ENCODE measurements at places on chromosomes 2 and 18.

DNA sequence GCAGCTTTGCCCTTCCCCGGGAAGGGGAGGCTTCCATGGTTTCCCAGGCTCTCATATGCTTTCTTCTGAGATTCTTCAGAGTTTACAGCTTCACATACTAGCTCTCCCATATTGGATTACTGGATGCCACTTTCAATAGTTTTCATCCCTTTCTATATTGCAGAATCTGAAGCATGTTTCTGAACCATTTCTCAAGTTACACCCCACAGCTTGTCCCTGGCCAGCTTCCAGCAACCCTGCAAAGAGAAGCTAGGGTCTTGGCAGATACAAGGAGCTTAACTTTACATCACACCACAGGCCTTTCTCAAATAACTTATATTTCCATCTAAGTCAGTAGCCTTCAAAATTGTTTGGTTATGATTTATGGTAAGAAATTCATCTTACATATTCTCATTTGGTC, 39.6 kb downstream of the LHCGR start:
- no peak for DNase-seq

DNA sequence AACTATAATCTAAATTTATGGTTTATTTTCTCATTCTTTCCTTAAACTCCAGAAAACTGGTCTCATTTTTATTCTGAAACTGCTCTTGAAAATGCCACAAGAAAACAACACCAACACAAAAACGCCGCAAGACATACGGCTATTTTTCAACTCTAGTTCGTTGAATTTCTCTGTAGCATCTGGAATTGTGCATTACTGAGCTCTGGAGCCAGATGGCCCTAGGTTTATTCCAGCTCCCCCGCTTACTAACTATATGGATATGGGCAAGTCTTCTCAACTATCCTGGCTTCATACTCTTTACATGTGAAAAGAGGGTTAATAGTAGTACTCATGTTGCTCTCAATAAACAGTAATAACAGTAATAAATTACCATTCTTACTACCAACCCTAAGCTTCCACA, 19.9 kb downstream of the FAM98A start:
- no peak for DNase-seq

- DNase-seq, result no peak
These were observed 63.2 kb downstream of the DLGAP1 start for GRCh38 chr18:4391859-4392258.

- no peak for DNase-seq
These were observed 29.0 kb upstream of the CATIP start for GRCh38 chr2:218327451-218328210.

GRCh38 chr2:20707601-20708000, 40.7 kb downstream of the GDF7 start:
- DNase-seq, result no peak

DNA sequence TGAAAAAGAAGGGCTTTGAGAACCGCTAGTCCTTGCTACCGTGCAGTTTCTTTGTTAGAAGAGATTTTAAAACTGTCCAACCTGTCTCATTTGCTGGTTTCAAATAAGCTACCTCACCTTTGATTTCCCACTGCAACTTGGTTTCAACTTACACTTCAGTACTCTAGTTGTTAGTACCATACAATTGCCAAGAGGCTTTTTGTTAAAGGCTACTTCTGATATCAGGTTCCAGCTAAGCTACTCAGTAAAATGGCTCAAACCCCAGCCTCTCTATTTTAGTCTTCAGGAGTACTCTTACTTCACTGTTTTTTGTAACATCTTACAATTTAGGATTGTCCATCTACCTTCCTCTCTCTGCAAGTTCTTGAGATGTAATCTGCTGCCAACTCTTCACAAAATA, 91.6 kb downstream of the INO80D start:
- no peak for DNase-seq

DNA sequence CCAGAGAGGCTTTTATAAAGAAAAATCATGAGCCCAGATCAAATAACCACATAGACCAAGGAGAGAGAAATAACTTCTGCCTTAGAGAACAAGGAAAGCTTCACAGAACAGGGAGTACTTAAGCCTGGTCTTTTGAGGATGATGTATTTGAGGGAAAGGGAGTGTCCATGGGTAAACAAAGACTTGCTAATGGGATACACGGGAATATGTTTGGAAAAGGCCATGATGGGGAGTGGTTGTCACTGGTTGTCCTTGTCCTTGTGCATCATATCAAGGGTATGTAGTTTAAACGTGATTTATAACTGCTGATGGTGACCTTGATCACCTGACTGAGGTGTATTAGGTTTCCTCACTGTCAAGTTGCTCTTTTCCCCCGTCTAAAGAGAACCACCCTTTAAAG, 169.9 kb downstream of the FAM210A start:
- DNase-seq, result no peak

GRCh38 chr2:39568561-39569006, 97.1 kb upstream of the TMEM178A start:
- DNase-seq, result peak; percentile 82

DNA sequence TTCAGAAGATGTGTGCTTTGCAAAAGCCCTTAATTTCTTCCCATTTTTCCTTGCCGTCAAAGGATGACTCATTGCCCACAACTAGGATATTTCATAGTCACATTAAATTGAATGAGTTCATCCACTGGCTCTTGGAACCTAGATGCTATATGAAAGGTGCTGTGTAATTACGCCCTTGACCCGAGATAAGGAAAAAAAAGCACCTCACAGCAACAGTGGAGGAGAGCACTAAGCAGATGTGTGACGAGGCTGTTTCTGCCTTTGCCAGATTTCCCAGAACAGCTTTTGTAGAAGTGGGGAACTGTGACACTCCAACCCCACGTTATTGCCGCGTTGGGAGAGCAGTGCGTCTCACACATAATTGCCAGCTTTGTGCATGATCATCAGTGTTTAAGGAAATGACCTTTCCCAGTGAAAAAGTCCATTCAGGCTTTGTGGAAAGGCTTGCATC, 33.3 kb upstream of the TMEM87B start:
- DNase-seq, result no peak

GRCh38 chr2:173290518-173290917, 64.2 kb upstream of the CDCA7 start:
- no peak for DNase-seq

GRCh38 chr2:76613330-76613729, 902.6 kb upstream of the GCFC2 start:
- DNase-seq, result no peak

DNA sequence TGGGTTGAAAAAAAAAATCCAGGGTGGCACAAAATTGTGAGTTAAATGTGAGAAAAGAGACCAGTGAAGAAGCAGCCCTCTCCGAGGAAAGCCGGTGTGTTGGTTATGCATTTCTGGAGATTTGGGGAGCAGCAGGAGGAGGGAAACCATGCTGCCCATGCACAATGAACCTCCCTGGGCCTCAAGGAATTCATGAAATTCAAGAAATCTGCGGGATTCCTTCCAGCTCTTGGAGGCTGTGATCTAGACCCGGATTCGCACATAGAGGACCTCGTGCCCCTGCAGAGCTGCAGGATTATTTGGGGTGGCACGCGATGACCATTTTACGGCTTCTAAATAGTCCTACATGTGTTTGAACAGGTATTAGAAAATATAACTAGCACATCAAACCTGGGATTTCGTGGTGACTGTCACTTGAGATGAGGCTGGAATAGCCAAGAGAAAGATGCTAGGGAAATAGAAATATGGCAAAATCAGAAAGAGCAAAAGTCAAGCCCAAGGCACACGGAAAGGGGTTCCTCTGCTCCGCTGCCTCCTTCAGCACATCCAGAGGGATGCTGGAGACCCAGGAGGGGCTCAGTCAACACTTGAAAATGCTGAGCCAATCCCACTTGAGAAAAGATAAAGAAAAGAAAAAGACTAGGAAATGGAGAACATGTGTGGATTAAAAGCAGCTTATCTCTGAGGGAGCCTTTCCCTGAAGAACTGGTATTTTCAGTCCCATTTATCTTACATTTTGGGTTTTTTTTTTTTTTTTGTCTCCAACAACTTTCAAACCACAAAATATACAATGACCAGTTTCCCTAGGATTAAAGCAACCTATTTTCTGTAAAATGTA, 22.0 kb downstream of the KCTD1 start:
- no peak for DNase-seq

DNA sequence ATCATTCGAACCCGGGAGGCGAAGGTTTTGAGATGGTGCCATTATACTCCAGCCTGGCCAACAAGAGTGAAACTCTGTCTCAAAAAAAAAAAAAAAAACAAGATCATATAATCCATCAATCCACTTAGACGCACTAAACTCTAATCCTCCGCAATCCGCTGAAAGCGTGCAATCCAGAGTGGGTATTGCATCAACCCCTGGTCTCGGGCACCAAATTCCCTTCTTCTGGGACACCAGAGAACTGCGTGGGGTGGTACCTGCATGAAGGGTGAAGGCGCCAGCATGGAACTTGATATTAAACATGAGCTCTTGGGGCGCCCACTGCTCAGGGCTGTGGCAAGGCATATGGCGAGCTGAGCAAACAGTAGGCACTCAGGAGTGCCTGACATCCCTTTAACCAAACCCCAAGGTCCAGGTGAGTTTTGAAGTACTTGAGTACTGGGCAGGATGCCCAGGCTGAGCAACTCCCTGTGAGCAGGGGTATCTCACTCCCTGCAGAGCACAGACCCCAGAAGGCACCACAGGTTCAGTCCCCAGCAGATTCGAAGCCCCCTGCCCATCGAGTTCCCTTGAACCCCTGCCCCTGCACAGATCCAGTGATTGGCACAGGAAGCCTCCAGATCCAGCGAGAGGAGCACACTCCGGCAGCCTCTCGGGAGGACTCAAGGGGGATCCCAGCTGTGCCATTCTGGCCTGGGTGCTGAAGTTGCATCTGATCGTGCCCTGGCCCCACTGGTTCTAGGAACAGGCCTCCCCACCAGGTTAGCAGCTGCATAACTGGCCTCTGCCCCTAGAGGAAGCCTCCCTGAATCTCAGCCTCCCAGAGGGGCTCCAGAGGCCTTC, 8.0 kb downstream of the ALPI start:
- DNase-seq, result no peak

GRCh38 chr18:22124970-22125369, 44.4 kb upstream of the GATA6 start:
- DNase-seq, result no peak

- no peak for DNase-seq
These were observed 929.8 kb upstream of the CNTNAP5 start for GRCh38 chr2:123095219-123095835.

GRCh38 chr2:27960237-27960912, 69.8 kb downstream of the BABAM2 start:
- peak; percentile 62 for DNase-seq

- no peak for DNase-seq
These were observed 83.1 kb upstream of the SP3 start for GRCh38 chr2:174048243-174048642.

DNA sequence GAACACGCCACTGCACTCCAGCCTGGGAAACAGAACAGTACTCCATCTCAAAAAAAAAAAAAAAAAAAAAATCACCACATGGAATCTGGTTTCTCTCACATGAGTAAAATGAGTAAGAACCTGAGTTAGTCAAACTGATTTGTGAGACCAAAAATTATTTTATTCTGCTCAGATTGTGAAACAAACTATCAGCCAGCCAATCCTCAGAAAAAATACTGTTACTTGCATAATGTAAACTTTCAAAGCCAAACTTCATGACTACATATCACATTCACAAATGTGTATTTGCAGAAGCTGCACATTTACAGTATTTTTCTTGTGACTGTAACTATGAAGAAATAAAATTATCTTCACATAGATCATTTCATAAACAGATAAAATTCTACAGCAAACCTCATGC, 23.2 kb downstream of the SUMO1 start:
- peak; percentile 23 for DNase-seq

GRCh38 chr18:12651651-12652050, 6.3 kb downstream of the SPIRE1 start:
- DNase-seq, result no peak

DNA sequence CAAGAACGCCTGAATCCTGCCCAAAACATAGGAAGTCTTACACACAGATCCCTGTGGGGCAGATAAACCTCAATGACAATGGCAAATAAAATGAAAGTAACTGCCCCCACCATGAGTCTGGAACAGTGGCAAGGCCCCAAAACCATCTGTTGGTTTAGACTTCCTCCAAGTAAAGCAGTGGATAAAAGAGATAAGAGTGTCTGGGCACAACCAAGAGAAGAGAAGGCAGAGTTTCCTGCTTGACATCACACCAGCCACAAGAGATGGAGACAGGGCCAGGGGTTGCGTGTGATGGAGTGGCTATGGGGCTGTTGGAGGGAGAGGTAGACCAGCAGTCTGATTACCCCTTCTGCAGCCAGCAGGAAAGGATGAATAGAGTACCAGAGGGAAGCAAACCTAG, 212.1 kb upstream of the POU3F3 start:
- no peak for DNase-seq

- no peak for DNase-seq
These were observed 56.1 kb upstream of the DLGAP1 start for GRCh38 chr18:4511166-4511565.

GRCh38 chr2:105911425-105911824, 166.7 kb downstream of the NCK2 start:
- DNase-seq, result no peak

- no peak for DNase-seq
These were observed 108.3 kb downstream of the HNRNPLL start for GRCh38 chr2:38494394-38494793.

DNA sequence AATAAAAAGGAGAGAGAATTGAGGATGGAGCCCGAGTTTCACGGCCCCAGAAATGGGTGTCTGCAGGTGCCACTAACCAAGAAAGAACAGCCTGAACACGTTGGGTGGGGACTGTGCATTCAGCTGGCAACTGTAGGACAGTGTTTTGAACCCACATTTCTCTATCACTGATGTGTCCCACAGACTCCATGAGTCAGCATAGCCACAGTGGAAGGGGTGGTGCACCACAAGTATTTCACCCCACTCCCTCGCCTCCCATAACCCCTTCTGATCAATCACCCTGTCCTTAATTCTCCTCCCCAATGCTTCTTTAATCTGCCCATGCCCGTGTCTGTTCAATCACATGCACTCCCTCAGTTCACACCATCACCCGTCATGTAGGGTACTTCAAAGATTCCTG, 291.5 kb downstream of the ZNF516 start:
- DNase-seq, result no peak

DNA sequence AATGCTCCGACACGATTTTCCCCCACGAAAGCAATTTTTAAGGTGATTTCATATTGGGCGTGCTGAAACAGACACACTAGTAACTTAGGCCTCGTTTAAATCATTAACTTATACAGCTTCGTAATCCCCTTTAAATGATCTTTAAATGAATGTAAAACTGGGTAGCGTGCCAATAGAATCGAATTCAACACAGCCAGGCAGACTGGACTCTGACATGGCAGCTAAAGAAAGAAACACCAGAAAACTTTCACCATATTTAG, 2.4 kb upstream of the ID2 start:
- DNase-seq, result no peak

- DNase-seq, result no peak
These were observed 1.4 kb upstream of the BCL2 start for GRCh38 chr18:63320975-63321265.

- no peak for DNase-seq
These were observed 65.9 kb upstream of the ACAA2 start for GRCh38 chr18:49879271-49879580.

GRCh38 chr2:13607139-13607538, 890.4 kb downstream of the TRIB2 start:
- DNase-seq, result no peak

- DNase-seq, result peak; percentile 84
These were observed at the start of gene FKBP1B for GRCh38 chr2:24049485-24050021. TSS of gene FKBP1B (plus strand) at chr2:24049741. CDS start at chr2:24049850, 109 bp downstream.
